Sigmoid colon (tissue), 7 donors: ENCODE measurements at places on chromosomes 3 and 15. TPM values are rescaled to one million over a fixed set of nuclear protein-coding genes. Genes with fewer than 3 reads are reported as not detected.
A peak's percentile ranks its signal among the peaks of the same experiment; 100 is the strongest.

The SPINK8 gene
- not detected for total RNA-seq

The RETNLB gene
- not detected for total RNA-seq

The SLC7A14 gene
- total RNA-seq: 3.1 TPM

The NR2E3 gene
- not detected for total RNA-seq

The TWF2 gene
- 45.9 TPM for total RNA-seq

The ACP3 gene
- 1.5 TPM for total RNA-seq

The FGF12 gene
- 1.8 TPM for total RNA-seq

The CHST2 gene
- total RNA-seq: 4.4 TPM

The P2RY13 gene
- total RNA-seq: 0.81 TPM

The UBE2E1 gene
- 145 TPM for total RNA-seq

The SGO1 gene
- total RNA-seq: 1.4 TPM

The LRRIQ4 gene
- not detected for total RNA-seq

- no peak overlapping the region for H3K4me3 ChIP-seq
- DNase-seq: no peak
Measured at GRCh38 chr3:170425491-170426239, 7.0 kb downstream of the CLDN11 start.

- DNase-seq: peak; percentile 82
- H3K4me1 ChIP-seq: no peaks in the 10 kb centered on the region
- no peaks in the 10 kb centered on the region for H3K36me3 ChIP-seq
- no peak overlapping the region for H3K27ac ChIP-seq
Measured at GRCh38 chr3:126208606-126209256, 28.3 kb upstream of the ALDH1L1 start.

GRCh38 chr3:106825962-106826605 is 551.2 kb upstream of the CCDC54 start:
- H3K36me3 ChIP-seq: no peaks in the 10 kb centered on the region
- H3K27me3 ChIP-seq: no peaks in the 10 kb centered on the region
- H3K27ac ChIP-seq: no peak overlapping the region
- peaks cover 21% of the 10 kb centered on the region for H3K4me1 ChIP-seq

- peak; percentile 84 for DNase-seq
- no peak overlapping the region for H3K4me3 ChIP-seq
- H3K27ac ChIP-seq: no peak overlapping the region
- peaks cover 26% of the 10 kb centered on the region for H3K4me1 ChIP-seq
- no peaks in the 10 kb centered on the region for H3K36me3 ChIP-seq
Measured at GRCh38 chr3:169149349-169149890, 514.1 kb downstream of the MECOM start.

DNA sequence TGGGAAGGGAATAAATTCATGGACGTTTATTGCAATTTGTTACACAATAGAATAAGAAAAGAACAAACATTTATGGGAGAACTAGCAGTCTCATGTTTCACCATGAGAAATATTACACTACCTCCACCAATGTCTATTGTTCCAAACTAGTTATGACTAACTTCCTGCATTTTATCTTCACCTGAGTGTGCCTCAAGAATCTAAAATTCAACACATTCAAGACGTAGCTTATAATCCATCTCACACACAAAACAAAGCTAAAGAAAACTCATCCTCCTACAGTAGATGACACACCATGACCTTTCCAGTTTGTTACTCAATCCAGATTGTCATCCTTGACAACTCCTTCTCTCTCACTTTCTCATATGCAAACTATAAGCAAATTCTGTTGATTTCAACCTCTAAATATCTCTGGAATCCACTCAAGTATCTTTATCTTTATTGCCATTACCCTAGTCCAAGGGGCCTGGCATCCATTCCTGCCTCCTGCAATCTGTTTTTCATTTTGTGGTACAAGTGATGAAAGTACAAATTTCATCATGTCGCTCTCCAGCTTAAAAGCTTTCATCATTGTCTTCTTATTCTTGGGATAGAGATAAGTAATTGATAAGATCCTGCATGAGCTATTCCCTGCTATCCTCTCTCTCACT is 229.9 kb downstream of the NR2F2 start:
- no peaks in the 10 kb centered on the region for H3K36me3 ChIP-seq
- no peaks in the 10 kb centered on the region for H3K27me3 ChIP-seq
- H3K27ac ChIP-seq: no peak overlapping the region

GRCh38 chr15:33825453-33825852 is 142.8 kb upstream of the CHRM5 start:
- H3K4me3 ChIP-seq: no peak overlapping the region
- no peak overlapping the region for H3K27ac ChIP-seq
- DNase-seq: no peak
- H3K27me3 ChIP-seq: no peaks in the 10 kb centered on the region

DNA sequence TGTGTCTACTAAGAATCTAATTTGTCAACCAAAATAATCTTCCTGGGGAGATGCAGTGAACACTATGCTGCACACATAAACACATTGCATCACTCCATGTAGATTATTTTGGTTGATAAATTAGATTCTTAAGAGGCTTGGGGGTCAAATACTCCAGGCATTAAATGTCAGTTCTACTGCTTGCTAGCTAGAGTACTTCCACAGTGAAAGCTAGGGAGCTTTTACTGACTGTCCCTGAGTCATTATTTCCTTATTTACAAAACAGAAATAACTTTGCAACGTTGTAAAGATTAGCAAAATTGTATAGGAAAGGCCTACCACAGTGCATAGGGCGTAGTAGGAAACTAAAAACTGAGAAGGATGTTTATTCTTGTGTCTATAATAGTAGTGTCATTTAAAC is 12.9 kb upstream of the TMC3 start:
- no peak overlapping the region for H3K4me3 ChIP-seq
- DNase-seq: no peak
- no peaks in the 10 kb centered on the region for H3K4me1 ChIP-seq
- no peaks in the 10 kb centered on the region for H3K36me3 ChIP-seq
- H3K27me3 ChIP-seq: no peaks in the 10 kb centered on the region

DNA sequence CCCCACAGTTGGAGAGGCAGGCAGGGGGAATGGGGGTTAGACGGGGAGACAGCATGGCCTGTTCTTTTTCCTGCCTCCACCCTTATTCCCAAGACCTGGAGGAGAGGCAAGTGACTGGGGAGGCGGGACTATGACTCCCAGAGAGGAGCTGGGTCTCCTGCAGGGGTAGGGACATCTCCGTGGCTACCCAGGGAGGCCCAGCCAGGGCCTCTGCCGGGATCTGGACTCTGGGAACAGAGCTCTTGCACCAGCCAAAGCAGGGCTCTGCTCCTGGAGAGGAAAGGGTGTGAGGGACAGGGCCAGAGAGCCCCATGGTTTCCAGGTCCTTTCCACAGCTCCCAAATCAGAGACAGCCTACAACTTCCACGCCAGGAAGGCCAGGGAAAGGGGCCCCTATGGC is 22.8 kb downstream of the CFAP100 start:
- H3K27ac ChIP-seq: no peak overlapping the region
- peaks cover 52% of the 10 kb centered on the region for H3K27me3 ChIP-seq
- no peak for DNase-seq
- H3K36me3 ChIP-seq: no peaks in the 10 kb centered on the region
- H3K4me1 ChIP-seq: no peaks in the 10 kb centered on the region

GRCh38 chr3:335240-335639 is 138.7 kb downstream of the CHL1 start:
- no peaks in the 10 kb centered on the region for H3K4me1 ChIP-seq
- no peaks in the 10 kb centered on the region for H3K27me3 ChIP-seq
- H3K4me3 ChIP-seq: no peak overlapping the region
- no peaks in the 10 kb centered on the region for H3K36me3 ChIP-seq

DNA sequence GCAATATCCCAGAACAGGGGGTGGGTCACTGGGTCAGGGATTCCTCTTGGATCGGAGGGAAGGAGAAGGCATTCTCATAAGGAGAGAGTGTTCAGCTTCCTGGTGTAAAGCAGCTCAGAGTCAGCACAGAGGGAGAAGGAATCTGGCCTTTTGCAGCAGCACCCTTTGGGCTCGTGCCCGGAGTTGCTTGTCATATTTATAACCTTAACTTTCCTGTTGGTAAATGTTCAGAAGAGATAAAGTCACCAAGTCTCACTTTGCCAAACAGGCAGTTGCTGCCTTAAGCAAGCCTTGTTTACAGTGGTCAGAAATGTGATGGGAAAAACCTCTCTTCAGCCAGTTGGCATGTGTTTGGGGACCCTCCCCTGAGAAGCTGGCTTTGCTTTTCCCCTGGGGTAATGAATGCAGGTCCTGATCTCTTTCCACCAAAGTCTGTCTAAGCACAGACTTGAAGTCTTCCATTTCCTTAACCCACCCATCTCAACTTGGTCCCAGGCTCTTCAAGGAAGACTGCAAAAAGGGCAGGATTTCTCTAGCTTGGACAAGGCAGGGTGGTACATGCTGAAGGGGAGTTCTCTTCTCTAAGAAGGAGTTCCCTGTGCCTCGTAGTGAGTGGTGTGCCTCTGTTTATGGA is 206.9 kb upstream of the BHLHE40 start:
- H3K36me3 ChIP-seq: no peaks in the 10 kb centered on the region
- no peaks in the 10 kb centered on the region for H3K27me3 ChIP-seq
- peak; percentile 93 for DNase-seq
- no peak overlapping the region for H3K4me3 ChIP-seq
- peak overlapping the region; percentile 83 for H3K27ac ChIP-seq

- H3K27me3 ChIP-seq: no peaks in the 10 kb centered on the region
- no peak overlapping the region for H3K27ac ChIP-seq
- peaks cover 78% of the 10 kb centered on the region for H3K36me3 ChIP-seq
Measured at GRCh38 chr15:52617026-52617425, 48.2 kb upstream of the ARPP19 start.

- no peak overlapping the region for H3K4me3 ChIP-seq
- H3K4me1 ChIP-seq: peaks cover 11% of the 10 kb centered on the region
- no peaks in the 10 kb centered on the region for H3K36me3 ChIP-seq
- no peaks in the 10 kb centered on the region for H3K27me3 ChIP-seq
Measured at GRCh38 chr3:71360764-71361163, 222.8 kb downstream of the FOXP1 start.

GRCh38 chr3:99250821-99251355 is 349.4 kb upstream of the DCBLD2 start:
- no peaks in the 10 kb centered on the region for H3K36me3 ChIP-seq
- no peak overlapping the region for H3K27ac ChIP-seq
- H3K4me3 ChIP-seq: no peak overlapping the region

GRCh38 chr15:30008156-30008555 is 74.6 kb upstream of the GOLGA8J start:
- DNase-seq: no peak
- no peak overlapping the region for H3K4me3 ChIP-seq
- H3K4me1 ChIP-seq: no peaks in the 10 kb centered on the region
- H3K27ac ChIP-seq: no peak overlapping the region
- H3K36me3 ChIP-seq: no peaks in the 10 kb centered on the region

- H3K4me1 ChIP-seq: peaks cover 7% of the 10 kb centered on the region
- H3K27me3 ChIP-seq: no peaks in the 10 kb centered on the region
- no peak overlapping the region for H3K4me3 ChIP-seq
- no peaks in the 10 kb centered on the region for H3K36me3 ChIP-seq
- no peak for DNase-seq
Measured at GRCh38 chr3:100527347-100527735, 34.9 kb downstream of the TMEM45A start.

DNA sequence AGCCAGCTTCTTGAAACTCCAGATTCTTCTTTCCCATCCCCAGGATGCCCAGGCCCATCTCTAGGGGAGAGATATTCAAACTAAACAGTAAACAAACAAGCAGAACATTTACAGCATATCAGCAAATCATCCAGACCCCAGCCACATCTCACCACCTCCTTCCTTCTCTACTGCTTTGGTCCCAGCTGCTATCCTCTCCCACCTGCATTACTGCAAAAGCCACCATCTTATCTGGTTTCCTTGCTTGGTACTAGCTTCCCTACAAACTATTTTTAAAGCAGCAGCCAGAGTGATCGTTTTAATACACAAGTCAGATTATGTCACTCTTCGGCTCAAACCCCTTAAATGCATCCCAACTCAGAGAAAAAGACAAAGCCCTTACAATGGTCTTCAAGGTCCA is 4.8 kb downstream of the LYSMD2 start:
- H3K4me3 ChIP-seq: no peak overlapping the region
- H3K36me3 ChIP-seq: no peaks in the 10 kb centered on the region
- peak overlapping the region; percentile 75 for H3K27ac ChIP-seq

DNA sequence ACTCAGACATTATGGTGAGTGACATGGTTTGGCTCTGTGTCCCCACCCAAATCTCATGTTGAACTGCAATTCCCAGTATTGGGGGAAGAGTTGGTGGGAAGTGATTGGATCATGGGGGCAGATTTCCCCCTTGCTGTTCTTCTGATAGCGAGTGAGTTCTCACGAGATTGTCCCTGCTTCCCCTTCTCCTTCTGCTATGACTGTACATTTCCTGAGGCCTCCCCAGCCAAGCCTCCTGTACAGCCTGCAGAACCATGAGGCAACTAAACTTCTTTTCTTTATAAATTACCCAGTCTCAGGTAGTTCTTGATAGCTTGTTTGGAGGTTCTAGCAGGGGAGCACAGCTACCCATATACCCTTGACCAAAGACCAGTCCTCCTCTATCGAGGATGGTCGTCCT is 45.9 kb downstream of the ADAM10 start:
- H3K36me3 ChIP-seq: no peaks in the 10 kb centered on the region
- H3K27ac ChIP-seq: no peak overlapping the region
- H3K4me1 ChIP-seq: no peaks in the 10 kb centered on the region
- no peak for DNase-seq

- H3K36me3 ChIP-seq: no peaks in the 10 kb centered on the region
- DNase-seq: peak; percentile 75
- H3K27ac ChIP-seq: peak overlapping the region; percentile 88
- peaks cover 11% of the 10 kb centered on the region for H3K4me1 ChIP-seq
- H3K27me3 ChIP-seq: no peaks in the 10 kb centered on the region
- peak overlapping the region; percentile 97 for H3K4me3 ChIP-seq
Measured at GRCh38 chr15:90664650-90665287, 52.4 kb upstream of the BLM start.

DNA sequence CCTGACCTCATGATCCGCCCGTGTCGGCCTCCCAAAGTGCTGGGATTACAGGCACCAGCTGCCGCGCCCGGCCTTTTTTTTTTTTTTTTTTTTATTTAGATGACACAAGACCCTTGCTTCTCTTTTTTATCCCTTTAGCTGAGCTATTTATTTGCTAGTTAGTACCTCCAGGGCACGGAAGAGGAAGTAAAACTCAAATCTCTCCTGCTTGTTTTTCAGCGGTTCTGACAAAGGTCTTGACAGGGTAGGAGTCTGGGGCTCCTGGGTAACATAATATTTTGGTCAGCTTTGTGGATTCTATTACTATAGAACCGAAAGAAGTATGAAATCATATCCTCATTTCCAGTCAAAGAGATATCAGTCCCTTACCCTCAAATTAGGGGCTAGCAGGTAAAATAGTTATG is 44.0 kb upstream of the ETV5 start:
- H3K4me3 ChIP-seq: no peak overlapping the region
- H3K27ac ChIP-seq: no peak overlapping the region
- H3K4me1 ChIP-seq: no peaks in the 10 kb centered on the region
- DNase-seq: no peak

DNA sequence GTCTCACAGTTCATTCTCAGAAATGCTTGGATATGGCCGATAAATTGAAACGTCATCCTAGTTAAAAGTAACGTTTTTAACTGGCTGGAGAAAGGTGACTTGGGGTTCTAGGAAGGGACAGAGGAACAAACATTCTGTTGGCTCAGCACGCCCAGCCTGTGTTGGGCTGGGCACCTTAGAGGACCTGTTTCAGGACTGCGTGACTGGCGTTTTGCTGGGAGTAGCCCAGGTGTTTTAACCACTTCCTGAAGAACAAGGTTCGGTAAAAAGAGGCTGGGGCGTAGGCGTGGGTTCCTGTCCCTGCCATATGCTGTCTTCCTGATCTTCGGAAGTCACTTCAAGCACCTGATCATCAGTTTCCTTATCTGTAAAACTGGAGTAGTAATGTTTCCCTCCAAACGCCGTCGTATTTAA is 1.1 kb upstream of the TLNRD1 start:
- H3K36me3 ChIP-seq: no peaks in the 10 kb centered on the region
- H3K4me1 ChIP-seq: peaks cover 17% of the 10 kb centered on the region
- DNase-seq: no peak
- peak overlapping the region; percentile 97 for H3K27ac ChIP-seq
- H3K4me3 ChIP-seq: no peak overlapping the region

GRCh38 chr3:57093971-57094535 is 33.6 kb downstream of the SPATA12 start:
- peaks cover 17% of the 10 kb centered on the region for H3K4me1 ChIP-seq
- peaks cover 3% of the 10 kb centered on the region for H3K36me3 ChIP-seq
- peak overlapping the region; percentile 50 for H3K27ac ChIP-seq
- no peaks in the 10 kb centered on the region for H3K27me3 ChIP-seq
- no peak overlapping the region for H3K4me3 ChIP-seq
